ENCODE measurements at places on chromosomes 2 and 18.

DNA sequence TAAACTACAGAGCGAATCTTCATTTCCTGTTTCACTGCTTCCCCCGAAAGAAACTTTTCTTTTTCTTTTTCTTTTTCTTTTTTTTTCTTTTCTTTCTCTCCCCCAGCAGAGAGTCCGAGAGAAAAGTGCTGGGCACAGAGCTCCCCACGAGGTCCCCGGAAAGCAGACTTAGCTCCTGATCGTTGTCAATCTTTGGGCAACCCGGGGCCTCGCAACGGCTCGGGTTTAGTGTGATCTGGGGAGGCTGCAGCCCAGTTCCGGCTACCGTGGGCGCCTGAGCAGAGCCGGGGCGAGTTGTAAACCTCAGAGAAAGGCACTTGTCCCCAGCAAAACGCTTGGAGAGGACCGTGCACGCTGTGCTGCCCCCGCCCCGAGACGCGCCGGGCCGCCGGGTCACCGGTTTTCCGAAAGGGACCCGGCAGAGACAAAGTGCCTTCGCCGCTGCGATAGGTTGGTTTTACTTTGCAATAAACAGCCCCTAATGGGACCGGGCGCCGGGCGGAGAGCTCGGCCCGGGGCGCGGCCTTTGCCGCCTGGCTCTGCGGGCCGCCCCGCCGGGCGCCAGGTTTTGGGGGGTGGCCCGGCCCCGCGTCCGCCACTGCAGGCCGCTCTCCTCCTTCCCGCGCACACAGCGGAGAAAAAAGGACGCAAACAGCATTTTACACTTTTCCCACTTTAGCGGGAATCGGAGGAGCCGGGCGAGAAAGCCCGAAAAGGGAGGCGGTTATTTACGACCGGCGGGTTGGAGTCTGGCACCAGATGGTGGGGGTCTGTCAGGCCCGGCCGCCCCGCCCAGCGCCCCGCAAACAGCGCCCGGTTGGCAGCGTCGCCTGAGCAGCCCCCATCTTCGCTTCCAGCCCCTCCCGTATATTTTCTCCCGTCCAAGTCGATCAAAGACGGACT is 136.0 kb downstream of the INSIG2 start:
- peak overlapping the region; percentile 87 for H3K27ac ChIP-seq
- DNase-seq = peak; percentile 48
- H3K4me3 ChIP-seq = peak overlapping the region; percentile 81
- peaks cover 30% of the 10 kb centered on the region for H3K4me1 ChIP-seq
- H3K27me3 ChIP-seq = peaks cover 10% of the 10 kb centered on the region

DNA sequence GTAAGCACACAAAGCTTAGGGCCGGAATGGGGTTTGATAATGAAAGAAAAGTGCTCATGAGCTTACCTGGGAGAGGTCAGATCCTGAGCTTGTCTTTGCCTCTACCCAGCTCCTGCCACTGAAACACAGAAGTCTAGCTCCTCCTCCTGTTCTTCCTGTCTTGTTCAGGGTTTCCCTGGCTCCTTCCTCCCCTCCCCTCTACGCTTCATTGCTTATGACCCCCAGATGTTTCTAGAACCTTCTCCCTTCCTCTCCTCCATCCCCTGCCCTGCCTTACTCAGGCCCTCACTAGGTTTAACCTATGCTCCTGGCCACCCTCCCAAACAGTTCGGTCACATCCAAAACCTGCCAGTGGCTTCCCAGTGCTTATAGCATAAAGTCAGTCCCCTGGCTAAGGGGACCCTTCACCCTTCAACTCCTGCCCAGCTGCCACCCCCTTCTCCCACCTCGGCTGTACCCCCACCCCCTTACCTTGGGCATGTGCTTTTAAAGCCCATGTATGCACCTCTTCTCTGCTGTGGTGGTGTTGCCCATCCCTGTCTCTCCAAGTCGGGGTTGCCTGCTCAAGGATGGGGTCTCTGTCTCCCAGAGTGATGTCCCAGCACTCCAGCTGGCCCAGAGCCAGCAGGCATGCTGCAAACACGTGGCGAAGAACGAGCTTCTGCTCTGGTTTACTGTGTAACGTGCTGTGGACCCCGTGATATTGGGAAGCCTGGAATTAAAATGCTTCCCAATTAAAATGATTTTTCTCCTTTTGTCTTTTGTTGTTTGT is 233.6 kb downstream of the TPGS2 start:
- DNase-seq = no peak
- H3K4me1 ChIP-seq = peaks cover 2% of the 10 kb centered on the region
- H3K4me3 ChIP-seq = no peak overlapping the region
- H3K27me3 ChIP-seq = peaks cover 9% of the 10 kb centered on the region

GRCh38 chr2:61157371-61158003 is 4.5 kb upstream of the C2orf74 start:
- no peaks in the 10 kb centered on the region for H3K27me3 ChIP-seq
- H3K27ac ChIP-seq = no peak overlapping the region
- peaks cover 10% of the 10 kb centered on the region for H3K36me3 ChIP-seq
- DNase-seq = no peak

- peaks cover 2% of the 10 kb centered on the region for H3K27me3 ChIP-seq
- no peaks in the 10 kb centered on the region for H3K36me3 ChIP-seq
- peak overlapping the region; percentile 93 for H3K27ac ChIP-seq
Measured at GRCh38 chr2:171921970-171922229, 361 bp upstream of the HAT1 start.

DNA sequence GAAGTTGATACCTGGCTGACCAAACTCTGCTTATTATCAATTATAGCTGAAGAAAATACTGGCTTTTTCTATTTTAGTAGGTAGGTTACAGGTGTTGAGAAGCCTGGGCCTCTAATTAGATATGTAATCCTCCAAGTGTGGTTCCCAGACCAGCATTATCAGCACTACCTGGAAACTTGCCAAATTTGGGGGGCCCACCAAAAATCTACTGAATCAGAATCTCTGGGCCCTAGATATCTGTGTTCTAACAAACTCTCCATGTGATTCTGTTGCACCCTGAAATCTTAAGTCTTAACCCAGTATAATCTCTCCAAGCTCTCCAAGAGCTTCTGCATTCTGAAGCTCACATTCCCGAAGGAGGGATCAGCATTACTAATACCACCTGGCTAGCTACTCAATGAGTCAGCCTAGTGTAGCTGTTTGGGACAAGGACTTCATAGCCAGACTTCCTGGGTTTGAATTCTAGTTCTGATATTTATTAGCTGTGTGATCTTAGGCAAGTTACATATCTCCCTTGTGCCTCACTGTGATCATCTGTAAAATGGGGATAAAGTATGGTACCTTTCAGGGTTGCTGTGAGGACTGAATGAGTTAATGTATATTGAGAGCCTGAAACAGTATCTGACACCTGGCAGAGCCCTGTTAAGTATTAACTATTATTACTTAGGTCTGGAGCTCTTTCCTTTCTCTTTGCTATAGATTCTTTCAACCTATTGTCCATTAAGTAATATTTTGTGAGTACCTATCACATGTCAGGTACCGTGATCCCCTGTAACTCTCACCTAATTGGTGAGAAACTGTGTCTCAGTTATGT is 94.1 kb upstream of the CD302 start:
- H3K4me3 ChIP-seq = no peak overlapping the region
- H3K27ac ChIP-seq = no peak overlapping the region
- DNase-seq = no peak
- H3K36me3 ChIP-seq = peaks cover 4% of the 10 kb centered on the region

DNA sequence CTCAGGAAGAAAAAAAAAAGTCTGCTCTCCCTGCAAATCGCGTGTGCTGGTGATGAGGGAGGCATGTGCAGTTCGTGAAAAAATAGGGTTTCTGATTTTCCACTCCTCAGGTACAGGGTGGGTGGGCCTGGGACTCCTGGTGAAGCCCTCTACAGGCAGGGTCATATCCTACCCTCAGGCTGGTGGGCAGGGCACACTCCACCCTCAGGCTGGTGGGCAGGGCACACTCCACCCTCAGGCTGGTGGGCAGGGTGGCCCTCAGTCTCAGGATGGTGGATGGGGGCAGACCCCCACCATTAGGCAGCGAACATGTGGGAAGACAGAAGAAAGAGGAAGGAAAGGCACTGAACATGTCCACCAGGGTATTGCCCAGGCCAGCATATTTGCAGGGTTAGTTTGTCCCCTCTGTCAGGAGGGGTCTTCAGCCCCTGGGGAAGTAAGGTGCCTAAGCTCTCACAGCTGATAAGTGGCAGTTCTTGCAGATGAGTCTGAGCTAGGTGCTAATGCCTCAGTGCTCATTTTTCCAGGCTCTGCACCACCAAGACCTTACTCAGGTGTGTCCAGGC is 95.2 kb upstream of the RAB6C start:
- peaks cover 5% of the 10 kb centered on the region for H3K27me3 ChIP-seq
- peaks cover 6% of the 10 kb centered on the region for H3K36me3 ChIP-seq
- no peak overlapping the region for H3K27ac ChIP-seq

DNA sequence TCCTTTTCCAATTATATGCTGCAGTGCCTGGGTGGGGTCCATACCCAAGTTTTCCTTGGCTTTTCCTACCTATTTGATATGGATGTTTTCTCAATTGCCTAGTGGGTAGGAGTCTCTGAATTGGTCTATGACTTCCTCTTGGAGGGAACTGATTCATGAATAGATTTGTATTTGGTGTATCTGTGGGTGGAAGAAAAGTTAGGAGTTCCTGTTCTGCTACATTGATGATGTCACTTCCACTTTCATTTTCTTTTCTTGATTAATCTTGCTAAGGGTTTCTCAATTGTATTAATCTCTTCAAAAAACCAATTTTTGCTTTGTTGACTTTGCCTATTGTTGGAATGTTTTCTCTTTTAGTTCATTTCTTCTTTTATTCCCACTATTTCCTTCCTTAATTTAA is 37.4 kb upstream of the SLC9A2 start:
- DNase-seq = no peak
- no peaks in the 10 kb centered on the region for H3K36me3 ChIP-seq
- no peaks in the 10 kb centered on the region for H3K4me1 ChIP-seq
- H3K4me3 ChIP-seq = no peak overlapping the region

- no peak overlapping the region for H3K27ac ChIP-seq
- H3K27me3 ChIP-seq = no peaks in the 10 kb centered on the region
- no peak overlapping the region for H3K4me3 ChIP-seq
- H3K4me1 ChIP-seq = no peaks in the 10 kb centered on the region
- DNase-seq = no peak
Measured at GRCh38 chr2:59961746-59962145, 591.7 kb downstream of the BCL11A start.

All from glutamatergic neuron (in vitro differentiated cells).